ENCODE measurements at places on chromosomes 1 and 21.

- DNase-seq = no peak
Observed at GRCh38 chr1:183696981-183697380, 43.9 kb upstream of the APOBEC4 start.

DNA sequence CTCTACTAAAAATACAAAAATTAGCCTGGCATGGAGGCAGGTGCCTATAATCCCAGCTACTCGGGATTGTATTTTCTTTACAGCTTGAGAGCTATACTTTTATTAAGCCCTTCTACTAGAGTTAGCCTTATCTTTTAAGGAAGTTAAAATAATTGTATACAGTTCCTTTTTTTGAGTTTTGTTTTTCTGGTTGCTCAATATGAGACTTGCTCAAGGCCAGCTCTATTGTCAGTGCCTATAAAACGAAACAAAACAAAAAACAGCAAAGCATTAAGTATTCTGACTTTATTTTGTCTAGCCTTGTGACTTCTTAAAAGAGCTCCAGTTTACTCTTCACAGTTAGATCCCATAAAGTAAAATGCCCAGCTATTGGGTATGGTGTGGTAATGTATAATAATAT lies 17.2 kb downstream of the PKN2 start:
- DNase-seq = no peak

GRCh38 chr1:59775480-59775879 lies 39.3 kb upstream of the HOOK1 start:
- no peak for DNase-seq

DNA sequence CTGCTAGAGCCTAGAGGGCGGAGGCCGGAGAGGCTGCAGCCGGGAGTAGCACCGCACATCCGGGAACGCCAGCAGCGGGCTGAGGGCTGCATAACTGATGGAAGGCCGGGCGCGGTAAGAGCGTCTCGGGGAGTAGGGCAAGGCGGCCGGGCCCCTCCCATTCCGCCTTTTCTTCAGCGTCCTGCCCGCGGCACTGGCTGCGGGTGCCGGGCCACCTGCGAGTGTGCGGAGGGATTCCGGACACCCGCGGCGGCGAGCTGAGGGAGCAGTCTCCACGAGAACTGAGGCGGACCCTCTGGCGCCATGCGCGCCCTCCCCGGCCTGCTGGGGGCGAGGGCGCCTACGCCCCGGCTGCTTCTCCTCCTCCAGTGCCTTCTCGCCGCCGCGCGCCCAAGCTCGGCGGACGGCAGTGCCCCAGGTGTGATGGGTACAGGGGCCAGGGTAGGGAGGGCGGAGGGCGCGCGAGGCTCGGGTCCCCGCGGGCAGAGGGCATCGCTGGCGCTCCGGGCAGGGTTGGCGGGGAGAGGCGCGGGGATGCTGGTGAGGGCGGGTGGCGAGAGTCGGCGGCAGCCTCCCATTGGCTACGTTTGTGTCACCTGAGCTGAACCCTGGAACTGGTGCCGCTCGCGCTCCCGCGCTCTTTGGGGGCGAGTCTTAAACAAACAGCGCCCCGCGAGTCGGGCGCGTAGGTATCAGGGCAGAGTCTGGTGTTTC lies 334.4 kb downstream of the SRGAP2C start:
- no peak for DNase-seq

- DNase-seq = no peak
Observed at GRCh38 chr1:205827623-205828022, 14.6 kb upstream of the SLC41A1 start.

- peak; percentile 43 for DNase-seq
Observed at GRCh38 chr21:32412162-32413014, at the start of gene EVA1C. Gene EVA1C (plus strand): TSS chr21:32412706. CDS start chr21:32412854, 148 bp downstream.

DNA sequence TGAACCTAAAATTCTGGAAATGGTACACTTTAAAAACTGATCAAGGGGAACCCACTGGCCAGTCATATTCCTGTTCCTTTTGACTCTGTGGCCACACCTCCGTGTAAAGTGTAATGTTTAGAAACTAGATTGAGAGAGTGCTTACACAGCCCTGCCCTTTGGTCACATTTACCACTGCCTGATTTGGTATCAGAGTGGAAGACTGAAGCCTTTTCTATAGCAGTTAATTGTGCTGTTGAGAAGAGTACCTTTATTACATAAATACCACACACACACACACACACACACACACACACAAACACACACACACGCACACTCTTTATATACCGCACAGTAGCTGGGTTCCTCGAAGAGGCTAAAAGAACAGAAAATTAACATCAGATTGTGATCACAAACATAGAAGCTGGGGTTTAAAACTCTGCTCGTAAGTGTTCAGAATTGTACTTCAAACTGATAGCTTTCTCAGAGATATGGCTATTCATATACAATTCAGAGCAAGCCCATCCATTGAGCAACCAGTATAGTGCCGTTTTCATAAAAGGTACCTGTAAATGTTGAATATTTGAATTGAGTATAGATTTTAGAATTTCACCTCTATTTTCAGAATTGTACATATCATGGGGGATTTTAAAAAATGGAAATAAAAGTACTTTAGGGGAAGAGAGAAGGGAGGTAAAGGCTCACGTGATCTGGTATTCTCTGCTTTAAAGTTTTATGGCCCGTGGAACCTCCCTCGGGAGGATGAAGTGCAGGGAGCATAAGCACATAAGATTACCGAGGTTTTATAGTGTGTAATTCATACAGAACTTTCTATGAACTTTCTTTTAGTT lies 37.5 kb downstream of the CAMTA1 start:
- no peak for DNase-seq

GRCh38 chr1:53560581-53561502 lies 101.6 kb downstream of the DMRTB1 start:
- DNase-seq = no peak

GRCh38 chr1:30327370-30328099 lies 395.9 kb downstream of the MATN1 start:
- DNase-seq = no peak

DNA sequence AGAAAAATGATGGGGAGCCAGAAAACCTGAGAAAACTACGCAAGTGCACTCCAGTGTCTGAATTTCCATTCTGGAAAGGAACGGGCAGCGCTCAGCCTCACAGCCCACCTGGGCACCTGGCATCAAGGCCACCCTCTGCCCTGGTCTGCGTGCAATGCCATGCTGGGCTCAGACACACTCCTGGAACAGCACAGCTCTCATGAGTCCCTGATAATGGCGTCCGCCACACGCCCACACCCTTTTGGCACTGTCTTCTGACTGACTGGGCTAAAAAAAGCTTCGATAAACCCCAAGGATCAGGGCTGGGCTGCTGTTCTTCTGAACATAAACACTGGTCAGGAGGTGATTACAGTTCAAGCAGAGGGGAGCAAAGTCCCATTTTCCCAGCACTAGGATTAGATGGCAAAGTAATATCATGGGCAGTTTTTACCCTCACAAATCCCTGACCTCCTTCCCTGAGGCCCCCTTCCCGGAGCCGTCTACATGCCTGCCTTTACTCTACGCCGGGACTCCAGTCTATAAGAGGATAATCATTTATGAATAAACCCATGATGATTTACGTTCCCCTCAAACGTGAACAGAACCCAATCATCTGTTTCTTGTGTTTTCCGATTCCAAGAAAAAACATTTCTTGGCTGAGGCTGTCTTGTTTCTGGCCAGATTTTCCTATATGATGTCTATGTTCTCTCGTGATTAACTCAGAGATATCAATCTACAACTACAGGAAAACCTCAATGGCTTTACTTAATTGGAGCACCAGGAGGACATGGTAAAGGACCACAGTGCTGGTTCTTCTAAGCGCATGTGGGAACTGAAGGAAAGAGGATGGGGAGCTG lies 22.6 kb downstream of the RCAN1 start:
- no peak for DNase-seq

DNA sequence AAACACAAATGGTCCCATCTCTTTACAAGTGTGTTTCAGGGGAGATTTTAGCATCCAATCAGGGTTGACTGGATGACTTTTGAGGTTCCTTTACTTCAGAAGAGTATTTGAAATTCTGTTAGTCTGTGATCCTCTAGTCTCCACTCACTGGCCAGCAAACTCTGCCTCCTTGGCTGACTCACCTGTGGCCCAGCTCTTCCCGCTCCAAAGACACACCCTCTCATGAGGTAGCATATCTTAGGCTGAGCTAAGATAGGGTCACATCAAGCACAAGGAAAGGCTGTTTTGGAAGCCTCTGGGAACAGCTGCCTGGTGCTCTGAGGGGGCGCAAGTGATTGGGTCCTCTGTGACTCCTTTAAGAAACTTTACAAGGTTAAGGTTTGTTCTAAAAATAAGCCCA lies 102.3 kb upstream of the FGGY start:
- DNase-seq = no peak

Data from kidney capillary endothelial cell (primary cell).